HCT116 (cell line): ENCODE measurements at places on chromosomes 13 and 19.

GRCh38 chr13:35599384-35599783 lies 122.9 kb upstream of the MAB21L1 start:
- no peak overlapping the region for H3K4me3 ChIP-seq
- no peak overlapping the region for H3K27ac ChIP-seq
- no peak for DNase-seq
- no peaks in the 10 kb centered on the region for H3K36me3 ChIP-seq

DNA sequence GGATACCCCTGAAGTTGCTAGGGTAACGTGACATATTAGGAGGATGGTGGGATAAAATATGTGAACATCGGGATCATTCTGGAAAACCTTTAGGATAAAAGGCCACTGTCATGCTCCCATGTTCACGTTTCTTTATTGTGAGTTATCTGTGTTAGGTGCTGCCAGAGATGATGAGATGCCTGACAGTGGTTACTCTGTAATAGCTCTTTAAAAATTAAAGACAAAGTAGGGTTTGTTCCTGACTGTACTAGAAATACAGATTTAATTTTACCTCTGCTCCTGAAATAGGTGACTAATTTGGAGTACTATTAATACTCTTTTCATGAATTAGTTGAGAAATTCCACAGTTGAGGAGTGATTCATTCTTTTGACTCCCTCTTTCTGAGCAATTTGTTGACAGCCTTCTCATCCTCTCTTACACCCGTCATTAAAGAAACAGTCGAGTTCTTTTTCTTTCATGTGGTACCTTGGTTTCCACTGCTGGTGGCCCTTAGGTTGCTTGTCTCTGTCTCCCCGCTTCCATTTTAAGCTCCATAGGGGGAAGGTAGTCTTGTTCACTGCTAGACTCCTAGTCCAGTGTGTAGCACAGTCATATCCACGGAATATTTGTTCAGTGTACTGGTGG lies 28.4 kb downstream of the SAE1 start:
- peaks cover 56% of the 10 kb centered on the region for H3K36me3 ChIP-seq
- no peak overlapping the region for H3K4me3 ChIP-seq
- no peaks in the 10 kb centered on the region for H3K27me3 ChIP-seq
- H3K27ac ChIP-seq = peak overlapping the region; percentile 44; the same call in 1 of the 2 replicates
- H3K4me1 ChIP-seq = peaks cover 15% of the 10 kb centered on the region; the same call in 1 of the 2 replicates

DNA sequence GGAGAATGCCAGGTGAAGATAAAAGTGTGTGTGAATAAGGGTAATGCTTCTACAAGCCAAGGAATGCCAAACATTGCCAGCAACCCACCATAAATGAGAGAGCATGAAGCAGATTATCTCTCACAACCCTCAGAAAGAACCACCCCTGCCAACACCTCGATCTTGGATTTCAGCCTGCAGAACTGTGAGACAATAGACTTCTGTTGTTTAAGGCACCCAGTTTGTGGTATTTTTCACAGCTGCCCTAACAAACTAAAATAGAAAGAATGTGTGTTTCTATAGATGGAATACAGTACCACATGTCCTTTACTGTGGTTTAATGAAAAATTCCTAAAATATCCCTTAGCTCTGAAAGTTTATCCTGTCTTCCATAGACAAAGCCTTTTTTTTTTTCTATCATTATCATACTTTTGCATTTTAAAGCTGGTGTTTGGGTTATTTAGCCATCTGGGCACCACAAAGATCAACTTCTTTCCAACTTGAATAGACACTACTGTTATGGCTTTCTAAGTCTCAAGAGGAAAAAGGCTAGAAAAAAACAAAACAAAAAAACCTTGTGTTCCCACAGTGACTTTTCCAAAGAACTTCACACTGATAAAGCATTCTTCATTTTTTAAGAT lies 505.6 kb downstream of the KCTD12 start:
- DNase-seq = no peak
- no peaks in the 10 kb centered on the region for H3K36me3 ChIP-seq
- no peaks in the 10 kb centered on the region for H3K27me3 ChIP-seq
- H3K4me3 ChIP-seq = no peak overlapping the region

DNA sequence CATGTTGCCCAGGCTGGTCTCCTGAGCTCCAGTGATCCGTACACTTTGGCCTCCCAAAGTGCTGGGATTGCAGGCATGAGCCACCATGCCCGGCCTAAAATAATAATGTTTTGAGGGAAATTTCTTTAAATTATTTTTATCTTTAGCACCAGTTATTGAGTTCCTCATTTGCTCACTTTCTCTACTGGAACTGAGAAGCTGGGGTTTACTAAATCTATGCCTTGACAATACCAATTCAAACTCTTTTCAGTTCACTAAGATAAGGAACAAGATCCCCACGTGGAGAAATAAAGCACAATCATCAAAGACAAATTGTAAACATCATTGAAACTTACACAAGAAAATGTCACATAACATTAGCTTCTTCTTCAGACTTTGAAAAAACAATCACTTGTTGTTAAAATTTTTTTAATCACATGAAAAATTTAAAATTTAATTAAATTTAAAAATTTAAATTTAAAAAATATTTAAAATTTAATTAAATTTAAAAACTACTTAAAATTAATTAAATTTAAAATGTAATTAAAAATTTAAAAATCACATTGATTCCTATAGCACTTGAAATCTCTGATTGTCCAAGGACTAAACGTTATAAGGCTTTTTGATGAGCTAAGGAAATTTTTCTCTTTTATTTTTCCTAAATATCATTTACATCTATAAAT lies 25.2 kb upstream of the XPO4 start:
- DNase-seq = no peak
- no peak overlapping the region for H3K27ac ChIP-seq
- no peaks in the 10 kb centered on the region for H3K27me3 ChIP-seq
- H3K4me3 ChIP-seq = no peak overlapping the region
- no peaks in the 10 kb centered on the region for H3K36me3 ChIP-seq

- H3K4me1 ChIP-seq = peaks cover 17% of the 10 kb centered on the region
- no peak overlapping the region for H3K4me3 ChIP-seq
- no peak for DNase-seq
- H3K36me3 ChIP-seq = peaks cover 17% of the 10 kb centered on the region; the same call in 1 of the 2 replicates
- H3K27me3 ChIP-seq = no peaks in the 10 kb centered on the region
Observed at GRCh38 chr19:19460761-19461265, 54.5 kb downstream of the TSSK6 start.
